Common myeloid progenitor, CD34-positive (primary cell): ENCODE measurements at places on chromosomes 13 and 19.

DNA sequence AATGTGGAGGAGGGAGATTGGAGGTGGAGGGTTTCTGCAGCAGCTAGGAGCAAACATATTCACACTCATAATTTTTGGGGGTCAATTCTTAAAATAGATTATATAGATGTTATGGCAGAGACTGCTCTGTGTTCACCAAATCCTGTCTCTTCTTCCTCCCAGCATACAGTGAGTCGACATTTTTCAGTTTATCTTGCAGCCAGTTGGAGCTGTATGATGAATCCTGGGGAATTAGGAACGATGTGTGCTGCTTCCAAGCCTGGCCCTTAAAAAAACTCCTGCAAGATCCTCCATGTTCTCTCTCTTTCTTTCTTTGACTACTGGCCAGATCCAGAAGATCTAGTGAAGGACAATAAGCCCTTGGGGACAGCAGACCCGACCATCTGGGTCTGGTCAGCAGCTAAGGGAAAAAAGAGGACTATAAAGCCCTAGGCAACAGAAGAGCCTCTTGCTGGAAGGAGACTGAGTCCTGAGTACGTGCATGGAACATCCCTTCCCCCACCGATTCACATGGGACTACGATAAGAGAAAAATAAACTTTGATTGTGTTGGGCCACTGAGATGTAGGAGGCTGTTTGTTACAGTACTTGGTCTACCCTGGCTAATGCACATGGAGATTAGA, 55.8 kb upstream of the POMP start:
- DNase-seq = peak; percentile 10

- DNase-seq = no peak
These were observed 59.5 kb upstream of the ADGRL1 start for GRCh38 chr19:14265290-14266036.

- DNase-seq = no peak
These were observed 102.1 kb downstream of the VWA8 start for GRCh38 chr13:41858780-41859179.

- no peak for DNase-seq
These were observed 119.5 kb downstream of the SHISA2 start for GRCh38 chr13:25932365-25932764.

DNA sequence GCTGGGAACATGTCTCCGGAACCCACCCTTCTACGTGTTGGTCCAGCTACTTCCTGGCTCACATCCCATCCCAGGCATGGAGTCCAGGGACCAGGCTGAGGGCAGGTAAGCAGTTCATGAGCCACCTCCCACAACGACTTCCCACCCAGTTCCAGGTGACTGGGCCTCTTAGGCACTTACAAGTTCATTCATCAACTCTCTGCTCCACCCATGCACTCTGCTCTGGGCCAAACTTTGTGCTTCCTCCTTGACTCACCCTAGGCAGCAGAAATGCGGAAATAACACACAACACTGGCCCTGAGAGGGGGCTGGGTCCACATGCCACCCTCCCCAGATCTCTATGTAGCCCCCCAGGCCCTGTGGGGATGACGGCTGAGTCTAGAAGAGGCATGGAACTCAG, 20.5 kb downstream of the IQCN start:
- DNase-seq = no peak

GRCh38 chr13:30148171-30148754, 159.1 kb downstream of the KATNAL1 start:
- DNase-seq = no peak

DNA sequence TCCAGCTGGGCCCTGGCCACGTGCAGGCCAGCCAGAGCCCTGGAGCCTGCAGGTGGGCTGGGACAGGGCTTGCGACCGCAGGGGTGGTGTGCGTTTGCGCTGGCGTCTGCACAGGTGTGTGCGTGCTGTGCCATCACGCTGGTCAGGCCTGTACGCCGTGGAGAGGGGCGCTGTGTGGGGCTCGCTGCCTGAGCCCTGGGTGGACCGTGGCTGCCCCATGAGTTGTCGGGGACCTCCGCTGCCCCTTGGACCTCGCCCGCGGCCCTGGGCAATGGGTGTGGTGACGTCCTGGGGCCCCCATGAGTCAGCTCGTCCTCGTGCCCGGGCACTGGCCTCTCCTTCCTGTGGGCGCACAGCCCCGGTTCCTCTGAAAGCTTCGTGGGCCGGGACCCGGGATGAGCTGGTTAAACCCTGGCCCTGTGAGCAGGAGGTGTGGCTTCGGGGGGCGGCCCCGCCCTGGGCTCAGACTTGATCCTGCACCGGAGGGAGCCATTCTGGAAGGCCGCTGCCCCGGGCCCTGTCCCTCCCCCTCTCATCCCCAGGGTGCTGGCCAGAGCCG, 6.8 kb downstream of the CSNK1G2 start:
- DNase-seq = no peak

- no peak for DNase-seq
These were observed 19.5 kb downstream of the FAM124A start for GRCh38 chr13:51241720-51242119.

DNA sequence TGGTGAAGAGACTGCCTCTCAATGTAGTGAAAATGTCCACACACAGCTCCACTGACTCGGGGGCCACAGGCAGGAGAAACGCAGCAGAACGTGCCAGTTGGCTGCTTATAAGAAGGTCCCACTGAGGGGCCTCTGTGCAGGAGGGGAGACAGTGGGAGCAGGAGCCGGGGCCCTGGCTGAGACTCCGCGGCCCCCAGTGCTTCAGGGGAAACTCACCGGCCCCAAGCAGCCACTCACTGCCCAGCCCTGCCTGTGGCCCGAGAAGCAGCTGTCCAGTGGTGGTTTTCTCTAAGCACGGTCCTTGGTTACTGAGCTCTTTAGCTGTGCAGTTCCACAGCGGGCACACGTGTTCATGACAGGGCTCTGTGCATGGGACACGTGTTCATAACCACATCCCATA, 91.9 kb upstream of the MCF2L start:
- no peak for DNase-seq
